ENCODE measurements at places on chromosomes 3 and 15.
A peak's percentile ranks its signal among the peaks of the same experiment; 100 is the strongest.

DNA sequence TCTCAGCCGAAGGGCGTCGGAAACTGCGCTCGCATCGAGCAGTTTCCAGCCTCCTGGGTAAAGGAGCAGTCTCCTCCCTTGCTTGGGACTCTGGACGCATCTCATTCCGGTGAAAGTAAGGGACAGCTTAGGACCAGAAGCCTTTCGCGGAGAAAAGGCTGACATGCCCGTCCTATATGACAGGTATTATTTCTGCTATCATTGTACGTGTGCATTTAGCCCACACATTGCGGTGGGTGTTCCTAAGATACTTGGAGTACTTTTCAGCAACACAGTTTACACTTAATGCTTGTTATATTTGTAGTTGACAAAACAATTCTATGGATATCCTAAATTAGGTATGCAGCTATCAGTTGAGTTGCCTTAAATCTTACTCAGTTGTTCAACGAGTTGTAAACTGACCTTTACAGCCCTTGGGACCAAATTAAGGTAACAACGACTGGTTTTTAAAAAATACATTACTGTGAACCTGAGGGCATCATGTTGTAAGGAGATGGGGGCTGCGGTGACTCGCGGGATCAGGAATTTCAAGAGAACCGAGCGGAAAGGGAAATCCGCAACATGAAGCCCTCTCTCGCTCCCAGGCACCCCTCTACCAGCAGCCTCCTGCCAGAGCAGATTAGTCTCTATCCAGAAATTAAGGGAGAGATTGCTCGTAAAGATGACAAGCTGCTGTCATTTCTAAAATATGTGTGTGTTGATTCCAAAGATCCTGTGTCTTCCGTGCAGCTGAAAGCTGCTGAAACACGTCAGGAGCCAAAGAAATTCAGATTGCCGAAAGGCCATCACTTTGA, 632 bp upstream of the COPS2 start:
- no peak for DNase-seq

DNA sequence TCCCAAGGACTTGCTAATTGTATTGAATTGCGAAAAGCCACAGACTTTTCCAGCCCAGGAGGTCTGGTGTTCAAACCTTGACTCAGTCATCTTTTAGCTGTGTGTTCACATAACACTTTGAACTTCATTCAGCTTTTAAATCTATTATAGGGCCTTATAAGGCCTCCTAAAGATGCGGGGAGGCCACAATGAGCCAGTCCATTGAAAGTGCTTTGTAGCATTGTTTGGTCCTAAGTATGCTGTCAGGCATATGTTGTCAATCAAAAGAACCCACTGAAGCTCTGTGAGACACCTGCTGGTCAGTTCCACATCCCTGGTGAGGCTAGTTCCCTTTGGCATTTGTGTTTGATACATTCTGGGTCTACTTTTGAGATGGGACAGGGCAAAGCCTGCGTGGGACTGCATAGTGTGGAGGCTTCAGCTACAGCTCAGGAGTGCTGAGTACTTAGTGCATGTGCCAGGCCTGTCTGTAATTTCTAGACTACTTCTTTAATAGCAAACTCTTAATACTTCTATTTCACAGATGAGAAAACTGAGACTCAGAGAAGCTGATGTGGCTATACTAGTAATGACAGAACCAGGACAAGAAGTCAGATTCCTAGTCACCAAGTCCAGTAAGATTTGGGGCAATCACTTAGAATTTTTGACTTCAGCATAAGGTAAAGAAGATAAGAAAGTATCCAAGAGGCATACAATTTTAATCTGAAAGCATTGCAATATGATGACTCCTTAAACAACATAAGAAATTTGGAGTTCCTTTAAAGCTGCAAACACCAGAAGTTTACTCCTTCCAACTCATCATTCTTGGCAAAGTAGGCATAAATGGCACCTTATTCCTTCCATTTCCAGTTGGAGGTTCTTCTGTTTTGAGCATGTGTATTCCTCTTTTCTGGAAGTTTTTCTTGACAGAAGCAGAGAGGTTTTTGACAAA, 213.0 kb downstream of the PDCD6IP start:
- no peak for DNase-seq

DNA sequence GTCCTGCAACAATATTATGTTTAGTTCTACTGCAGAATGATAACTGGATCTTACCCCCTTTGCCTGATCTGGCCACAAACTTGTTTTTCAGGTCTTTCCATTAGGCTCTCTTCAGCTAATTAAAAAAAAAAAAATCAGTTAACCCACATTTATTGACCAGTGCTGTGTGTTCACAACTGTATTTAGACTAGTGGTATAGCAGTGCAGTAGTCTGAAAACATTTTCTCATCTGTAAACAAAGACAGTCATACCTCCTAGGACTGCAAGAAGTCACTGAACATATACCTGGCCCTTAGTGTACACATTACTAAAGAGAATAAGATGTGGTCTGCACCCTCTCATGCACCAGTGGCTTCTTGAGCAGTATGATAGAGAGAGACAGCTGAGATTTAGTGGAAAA, 22.5 kb downstream of the LPP start:
- no peak for DNase-seq

- DNase-seq: peak; percentile 22
Measured at GRCh38 chr15:72599855-72600464, 54.5 kb upstream of the GOLGA6B start.

DNA sequence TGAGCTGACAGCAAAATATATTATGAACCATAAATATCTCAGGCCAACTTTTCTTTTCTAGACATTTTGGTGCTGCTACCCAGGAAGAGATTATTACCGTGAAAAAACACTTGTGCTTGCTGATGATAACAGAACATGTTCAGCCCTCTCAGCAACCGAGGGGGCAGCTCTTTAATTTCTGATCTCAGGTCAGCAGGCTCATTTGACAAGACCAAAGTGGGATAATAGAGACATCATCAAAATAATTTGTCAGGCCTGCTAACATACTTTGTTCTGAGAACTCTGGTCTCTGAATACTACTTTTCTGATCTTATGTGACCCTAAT, 645.9 kb upstream of the KCNMB2 start:
- no peak for DNase-seq

- no peak for DNase-seq
Measured at GRCh38 chr3:180680097-180680430, 775 bp upstream of the CCDC39 start.

DNA sequence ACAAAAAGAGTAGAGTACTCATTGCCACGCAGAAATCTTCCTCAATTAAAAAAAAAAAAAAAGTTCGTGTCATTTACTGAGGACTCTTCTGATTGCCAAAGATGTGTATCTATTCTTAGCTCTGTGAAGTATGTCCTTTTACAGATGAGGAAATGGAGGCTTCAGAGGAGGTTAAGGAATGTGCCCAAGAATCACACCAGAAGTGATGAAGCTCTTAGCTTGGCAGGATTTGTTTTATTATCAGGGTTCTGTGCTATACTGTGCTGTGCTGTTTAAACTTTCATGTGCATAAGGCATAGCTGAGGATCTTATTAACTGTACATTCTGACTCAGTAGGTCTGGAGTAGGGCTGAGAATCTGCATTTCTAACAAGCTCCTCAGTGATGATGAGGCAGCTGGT, 665.2 kb upstream of the ADAMTS9 start:
- DNase-seq: no peak

DNA sequence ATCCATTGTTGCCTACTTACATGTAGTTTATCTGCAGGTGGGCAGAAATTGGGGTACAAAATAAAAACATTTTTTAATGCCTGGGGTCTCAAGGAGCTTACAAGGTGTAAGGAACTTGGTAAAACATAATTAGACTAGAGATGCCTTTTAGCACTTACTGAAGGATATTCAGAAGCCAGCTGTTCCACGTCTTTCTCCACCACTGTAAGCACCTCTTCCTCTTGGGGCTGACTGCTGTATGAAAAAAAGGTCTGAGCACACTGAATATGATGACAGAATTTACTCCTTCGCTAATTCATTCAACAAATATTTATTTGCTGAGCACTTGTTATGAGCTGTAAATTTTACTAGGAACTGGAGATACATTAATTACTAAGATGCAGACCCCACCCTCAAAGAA, 539.1 kb downstream of the UNC13C start:
- DNase-seq: no peak

DNA sequence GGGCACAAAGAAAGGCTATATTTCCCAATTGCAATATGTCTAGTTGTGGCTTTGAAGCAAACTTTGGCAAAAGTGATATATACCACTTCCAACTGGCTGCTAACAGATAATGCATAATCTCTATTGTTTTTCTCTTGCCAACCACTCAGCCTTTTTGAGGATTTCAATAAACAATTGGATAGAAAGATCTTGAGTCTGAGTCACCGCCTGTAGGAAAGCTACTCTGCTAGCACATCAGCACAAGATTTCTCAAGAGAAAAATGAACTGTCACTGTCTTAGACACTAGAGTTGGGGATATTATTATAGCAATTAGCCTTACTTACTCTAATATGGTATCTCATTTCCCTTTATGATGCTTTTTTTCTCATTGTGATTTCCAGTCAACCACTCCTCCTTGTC, 119.7 kb downstream of the SST start:
- DNase-seq: no peak

DNA sequence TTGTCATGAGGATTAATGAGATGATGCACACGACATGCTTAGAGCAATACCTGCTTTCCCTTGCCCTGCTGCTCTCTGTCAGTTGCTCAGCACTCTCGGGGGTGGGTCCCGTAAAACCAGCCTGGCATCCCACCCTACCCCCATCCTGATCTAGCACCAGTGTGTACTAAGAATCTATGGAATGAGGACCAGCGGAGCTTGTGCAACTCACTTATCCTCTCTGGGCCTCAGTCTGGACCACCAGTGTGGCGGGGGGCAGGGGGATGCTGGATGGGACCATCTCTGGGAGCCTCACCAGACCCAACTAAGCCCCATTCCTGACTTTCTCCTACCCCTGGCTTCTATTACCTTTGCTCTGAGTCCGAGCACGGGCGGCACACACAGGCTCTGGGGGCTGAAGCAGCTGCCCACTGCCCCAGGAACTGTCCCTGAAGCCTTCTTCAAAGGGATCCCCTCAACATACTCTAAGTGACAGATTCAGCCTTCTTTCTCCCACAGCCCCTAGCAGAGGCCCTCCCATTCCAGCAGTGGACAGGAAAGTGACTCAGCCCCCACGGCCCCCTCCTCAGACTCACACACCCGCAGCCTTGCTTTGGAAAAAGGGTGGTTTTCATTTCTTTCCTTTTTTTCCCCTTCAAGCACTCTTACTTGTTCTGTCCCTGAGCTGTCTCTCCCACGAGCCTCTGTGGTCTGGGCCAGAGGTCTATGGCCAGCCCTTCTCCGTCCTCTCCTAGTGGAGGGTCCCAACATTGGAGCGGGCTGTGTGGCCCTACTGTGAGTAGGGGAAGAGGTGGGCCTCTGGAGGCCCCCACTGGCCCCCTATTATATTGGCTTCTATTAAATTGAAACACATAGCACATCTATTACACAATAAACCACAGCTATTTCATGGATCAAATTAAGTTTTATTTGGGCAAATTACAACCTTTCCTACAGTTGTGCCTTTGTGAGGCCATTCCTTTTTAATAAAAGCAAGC, 100.3 kb downstream of the SMAD6 start:
- DNase-seq: peak; percentile 39

DNA sequence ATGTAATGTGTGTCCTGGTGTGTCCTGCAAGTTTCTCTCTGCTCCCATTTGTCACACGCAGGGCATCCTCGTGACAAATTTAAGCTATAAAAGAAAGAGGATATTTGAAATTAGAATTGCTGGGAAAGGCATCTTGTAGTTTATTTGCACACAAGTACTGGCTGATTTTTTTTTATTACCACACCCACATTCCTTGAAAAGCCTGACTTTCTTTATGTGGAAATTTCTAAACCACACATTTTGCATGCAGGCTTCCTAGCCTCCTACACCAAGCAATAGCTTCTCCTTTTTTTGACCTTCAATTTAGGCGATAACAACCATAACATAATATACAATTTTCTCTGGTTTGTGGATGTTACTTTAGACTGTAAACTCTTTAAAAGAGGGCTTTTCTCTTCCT, 126.1 kb downstream of the SERPINI1 start:
- no peak for DNase-seq

DNA sequence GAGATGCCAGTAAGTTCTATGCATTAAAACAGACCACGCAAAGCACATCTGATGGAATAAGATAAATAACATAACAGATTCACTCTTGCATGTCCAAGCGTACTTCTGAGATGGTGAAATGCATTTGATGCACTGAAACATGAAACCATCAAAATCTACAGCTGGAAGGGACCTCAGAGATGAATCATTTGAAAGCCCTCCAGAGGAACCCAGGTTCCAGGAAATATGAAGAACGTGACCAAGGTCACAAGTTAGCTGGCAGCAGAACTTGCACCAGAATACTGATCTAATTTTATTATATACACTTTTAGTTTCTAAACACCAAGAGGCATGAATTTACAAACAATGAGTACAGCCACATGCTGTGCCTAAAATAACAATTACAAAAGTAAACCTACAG, 957.1 kb downstream of the FHIT start:
- peak; percentile 48 for DNase-seq

All from GM04504 (cell line).